ENCODE measurements at places on chromosomes 6 and 20.
A peak's percentile ranks its signal among the peaks of the same experiment; 100 is the strongest.

DNA sequence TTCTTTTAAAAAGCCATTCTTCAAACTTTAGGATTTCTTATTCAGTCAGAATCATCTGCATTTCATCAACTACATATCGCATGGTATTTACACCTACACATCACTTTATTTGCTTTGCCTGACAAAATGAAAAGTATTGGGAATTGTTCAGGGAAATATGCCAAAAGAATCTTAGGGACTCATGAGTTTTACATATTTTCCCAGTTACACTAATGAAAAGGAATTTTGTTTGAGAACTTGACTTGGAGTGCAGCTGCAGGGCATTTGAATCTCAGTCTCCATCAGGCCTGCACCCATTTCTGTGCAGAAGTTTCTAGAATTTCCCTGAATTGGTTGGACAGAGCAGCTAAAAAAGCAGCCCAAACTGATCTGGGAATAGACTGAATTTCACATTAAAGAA is 65.3 kb downstream of the MTHFD1L start:
- no peak for DNase-seq

DNA sequence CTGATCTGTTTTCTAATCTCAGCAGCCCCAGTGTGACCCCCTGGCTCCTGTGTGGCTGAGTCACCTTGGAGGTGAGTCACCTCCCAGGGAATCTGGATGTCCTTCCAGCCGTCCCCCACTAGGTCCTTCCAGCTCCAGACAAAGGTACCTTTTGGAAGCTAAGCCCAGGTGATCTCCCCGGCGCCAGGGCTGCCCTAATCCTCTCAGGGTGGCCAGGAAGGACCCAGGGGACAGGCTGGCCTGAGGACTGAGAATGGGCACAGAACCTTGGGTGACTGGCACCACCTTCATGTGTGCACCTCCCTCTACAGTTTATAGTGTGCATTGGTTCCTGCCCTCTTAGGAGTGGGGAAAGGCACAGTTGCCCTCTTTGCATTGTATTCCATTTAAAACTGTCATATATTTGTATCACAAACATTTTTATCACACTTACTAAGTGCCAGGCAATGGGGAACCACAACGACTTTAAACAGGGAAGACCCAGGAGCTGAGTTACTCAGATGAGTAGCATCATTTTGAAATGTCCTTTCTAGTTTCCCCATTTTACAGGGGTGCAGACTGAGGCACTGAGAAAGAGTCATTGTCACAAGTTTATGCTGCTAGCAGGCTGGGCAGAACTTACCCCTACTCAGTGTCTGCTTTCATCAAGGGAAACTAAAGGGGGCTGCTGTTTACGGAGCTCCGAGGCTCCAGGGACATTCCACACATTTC is 2.6 kb upstream of the BPIFB4 start:
- peak; percentile 78 for DNase-seq

DNA sequence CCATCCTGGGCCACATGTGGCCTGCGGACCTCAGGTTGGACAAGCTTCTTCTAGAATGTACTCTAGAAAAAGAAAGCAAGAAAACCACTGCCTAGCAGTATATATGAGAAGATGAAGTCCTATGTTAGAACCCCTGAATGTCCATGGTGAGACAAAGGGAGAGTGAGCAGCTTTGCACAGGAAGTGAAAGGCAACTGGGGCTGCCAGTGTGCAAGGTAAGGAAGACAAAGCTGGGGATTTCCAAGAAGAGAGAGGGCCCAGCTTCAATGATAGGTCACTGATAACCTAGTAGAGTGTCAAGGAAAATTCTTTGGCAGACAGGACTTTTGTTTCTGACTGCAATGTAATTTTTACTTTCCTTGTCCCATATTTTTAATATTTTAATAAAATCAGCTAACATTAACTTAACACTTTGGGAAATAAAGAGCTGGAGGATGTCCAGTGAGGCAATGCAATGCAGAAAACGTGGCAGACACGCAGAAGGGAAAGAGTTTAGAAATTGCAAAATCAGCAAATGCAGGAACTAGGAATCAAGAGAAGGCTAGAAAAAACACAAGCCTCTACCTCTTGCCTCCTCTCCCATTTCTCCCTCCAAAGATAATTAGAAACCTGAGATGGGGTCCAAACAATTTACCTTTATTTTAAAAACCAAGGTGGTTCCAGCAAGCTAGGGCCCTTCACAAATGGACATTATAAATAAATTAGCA is 47.4 kb downstream of the CYP39A1 start:
- no peak for DNase-seq

DNA sequence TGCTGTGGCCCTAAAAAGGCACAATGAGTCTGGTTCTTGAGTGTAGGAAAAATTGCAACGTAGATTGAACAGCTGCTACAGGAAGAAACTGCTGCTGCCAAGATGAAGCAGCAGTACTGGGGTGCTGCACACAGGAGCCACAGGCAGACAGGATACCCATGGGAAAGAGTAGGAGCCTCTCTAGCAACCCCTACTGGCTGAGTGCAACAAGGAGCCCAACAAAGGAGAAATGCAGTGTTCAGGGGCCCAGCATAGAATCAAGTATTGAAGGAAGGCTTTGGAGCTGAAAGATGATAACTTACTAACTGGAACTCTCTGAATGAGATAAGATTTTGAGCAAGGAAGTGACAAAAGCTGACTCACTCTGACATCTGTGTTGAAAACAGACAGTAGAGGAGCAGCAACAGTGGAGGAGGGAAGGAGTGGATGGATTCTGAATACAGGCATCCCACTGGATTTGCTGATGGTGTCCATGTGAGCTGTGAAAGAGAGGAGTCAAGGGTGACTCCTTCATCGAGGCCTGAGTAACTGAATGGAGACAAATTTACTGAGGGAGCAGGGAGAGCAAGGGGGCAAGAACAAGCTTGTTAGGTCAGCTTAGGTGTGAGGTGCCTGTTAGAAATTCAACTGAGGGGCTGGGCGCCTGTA is 534.7 kb upstream of the JARID2 start:
- DNase-seq = no peak

GRCh38 chr6:44386364-44386928 is 1.1 kb upstream of the CDC5L start:
- DNase-seq = no peak

GRCh38 chr6:168086066-168086465 is 7.1 kb upstream of the FRMD1 start:
- DNase-seq = no peak

GRCh38 chr6:149471801-149472200 is 13.0 kb downstream of the ZC3H12D start:
- no peak for DNase-seq

DNA sequence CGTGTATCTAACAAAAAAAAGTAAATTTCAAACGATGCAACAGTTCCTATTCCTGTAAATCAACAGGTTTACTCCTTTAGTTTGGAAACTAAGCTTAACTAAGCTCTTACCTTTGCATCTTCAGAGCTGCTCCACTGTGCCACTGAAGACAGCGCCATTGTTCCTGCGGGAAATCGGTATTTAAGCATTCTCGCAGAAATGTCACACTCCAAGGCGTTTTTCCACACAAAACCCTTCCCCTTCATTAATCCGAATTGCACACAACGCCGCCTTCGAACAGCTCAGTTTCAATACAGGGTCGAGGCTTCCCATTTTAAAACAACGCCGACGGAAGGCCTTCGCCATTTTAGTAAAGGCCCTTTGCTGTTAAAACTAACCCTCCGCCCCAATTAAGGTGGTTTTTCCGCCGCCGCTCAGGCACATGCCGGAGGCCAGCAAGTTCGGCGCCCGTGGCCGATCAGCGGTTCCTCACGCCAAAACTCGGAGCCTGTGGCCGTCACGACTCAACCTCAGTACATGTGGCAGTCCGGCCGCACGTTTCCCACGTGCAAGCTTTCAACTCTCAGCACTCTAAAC is 35.4 kb upstream of the SYNCRIP start:
- peak; percentile 18 for DNase-seq

DNA sequence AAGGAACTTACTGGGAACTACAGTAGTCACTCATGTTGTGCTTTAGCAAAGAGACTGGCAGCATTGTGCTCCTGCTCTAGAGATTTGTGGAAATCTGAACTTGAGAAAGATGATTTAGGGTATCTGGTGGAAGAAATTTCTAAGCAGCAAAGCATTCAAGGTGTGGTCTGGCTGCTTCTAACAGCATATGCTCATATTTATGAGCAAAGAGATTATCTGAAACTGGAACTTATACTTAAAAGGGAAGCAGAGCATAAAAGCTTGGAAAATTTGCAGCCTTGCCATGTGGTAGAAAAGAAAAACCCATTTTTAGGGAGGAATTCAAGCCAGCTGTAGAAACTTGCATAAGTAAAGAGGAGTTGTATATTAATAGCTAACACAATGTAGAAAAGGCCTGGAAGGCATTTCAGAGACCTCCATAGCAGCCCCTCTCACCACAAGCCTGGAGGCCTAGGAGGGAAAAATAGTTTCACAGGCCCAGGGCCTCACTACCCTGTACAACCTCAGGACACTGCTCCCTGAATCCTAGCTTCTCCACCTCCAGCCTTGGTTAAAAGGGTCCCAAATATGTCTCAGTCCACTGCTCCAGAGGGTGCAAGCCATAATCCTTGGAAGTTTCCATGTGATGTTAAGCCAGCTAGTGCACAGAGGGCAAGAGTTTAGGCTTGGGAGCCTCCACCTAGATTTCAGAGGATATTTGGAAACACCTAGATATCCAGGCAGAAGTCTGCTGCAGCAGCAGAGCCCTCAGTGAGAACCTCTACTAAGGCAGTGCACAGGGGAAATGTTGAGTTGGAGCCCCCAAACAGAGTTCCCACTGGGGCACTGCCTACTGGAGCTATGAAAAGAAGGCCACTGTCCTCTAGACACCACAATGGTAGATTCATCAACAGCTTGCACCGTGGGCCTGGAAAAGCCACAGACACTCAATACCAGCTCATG is 6.6 kb downstream of the EPM2A start:
- DNase-seq = no peak

DNA sequence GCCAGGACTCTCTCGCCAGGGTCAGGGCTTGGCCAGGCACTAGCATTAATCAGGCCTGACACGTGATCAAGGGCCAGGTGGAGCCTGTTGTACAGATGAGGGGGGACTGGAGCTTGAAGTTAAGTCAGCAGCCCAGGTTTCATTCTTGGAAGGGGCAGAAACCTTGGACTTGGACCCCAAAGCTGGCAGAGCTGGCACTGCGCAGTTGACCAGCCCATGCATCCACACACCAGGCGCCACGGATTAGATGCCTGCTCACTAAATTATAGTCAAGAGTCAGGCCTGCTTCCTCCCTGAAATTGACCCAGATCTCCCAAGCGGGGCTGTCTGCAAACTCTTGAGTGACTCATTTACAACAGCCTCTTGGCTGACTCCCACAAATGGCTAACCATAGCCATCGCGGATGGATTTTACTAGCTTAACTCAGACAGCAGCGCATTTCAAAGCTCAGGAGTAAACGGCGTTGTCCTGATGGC is 4.1 kb upstream of the TAF4 start:
- DNase-seq = no peak

GRCh38 chr6:123518441-123519188 is 118.1 kb downstream of the TRDN start:
- no peak for DNase-seq

GRCh38 chr6:64220801-64221200 is 585.2 kb downstream of the PHF3 start:
- DNase-seq = no peak

DNA sequence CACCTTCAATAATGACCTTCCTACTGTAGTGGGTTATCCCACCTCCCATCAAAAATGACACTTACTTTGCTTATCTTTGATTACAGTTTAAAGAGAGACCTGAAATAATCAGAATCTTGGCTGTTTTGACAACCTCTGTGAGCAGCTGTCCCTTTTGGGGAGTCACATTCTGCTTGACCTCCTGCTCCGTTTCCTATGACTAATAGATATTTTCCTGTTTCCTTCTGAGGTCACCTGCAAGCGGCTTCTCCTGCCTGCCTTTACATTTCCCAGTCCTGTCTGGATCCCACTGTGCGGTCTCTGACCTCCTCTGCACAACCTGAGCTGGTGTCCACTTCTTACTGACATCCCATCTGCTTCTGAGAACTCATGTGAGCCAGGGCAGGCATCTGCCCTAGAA is 54.2 kb downstream of the TRAM2 start:
- DNase-seq = no peak

- DNase-seq = no peak
These were observed 44.3 kb downstream of the OSTM1 start for GRCh38 chr6:108030211-108030610.

DNA sequence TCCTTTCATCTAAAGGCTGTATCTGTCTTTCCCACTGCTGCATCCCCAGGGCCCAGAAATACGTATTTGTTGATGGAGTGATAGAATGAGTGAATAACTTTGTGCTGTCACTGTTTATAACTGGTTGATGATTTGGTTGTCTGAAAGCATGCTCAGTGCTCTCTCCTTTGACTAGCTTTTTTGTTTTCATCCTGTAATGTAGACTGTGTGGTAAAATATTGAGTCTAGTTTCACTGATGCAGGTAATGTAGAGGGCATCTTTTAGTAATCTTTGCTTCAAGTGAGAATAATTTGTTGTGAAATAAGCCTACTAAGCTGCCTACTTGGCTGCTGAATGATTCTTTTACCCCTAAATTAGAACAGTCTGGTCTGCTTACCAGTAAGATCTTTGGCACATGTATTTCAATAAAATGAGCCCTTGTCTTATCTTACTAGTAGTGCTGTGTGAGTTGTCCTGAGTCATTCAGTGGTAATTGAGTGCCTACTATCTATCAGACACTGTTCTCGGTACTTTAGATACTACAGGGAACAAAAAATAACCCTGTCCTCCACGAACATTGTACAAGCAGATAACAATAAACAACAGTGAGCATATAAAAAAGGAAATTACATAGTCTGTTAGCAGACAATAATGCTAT is 39.9 kb downstream of the MAPK14 start:
- DNase-seq = no peak

GRCh38 chr6:42783177-42783875 is 1.5 kb downstream of the BICRAL start:
- DNase-seq = peak; percentile 92

- DNase-seq = no peak
These were observed 29.7 kb downstream of the DOP1A start for GRCh38 chr6:83097204-83097603.

GRCh38 chr6:31900917-31901414 is 920 bp downstream of the ZBTB12 start:
- DNase-seq = no peak

- no peak for DNase-seq
These were observed 489.8 kb upstream of the SOX4 start for GRCh38 chr6:21103626-21104224.

- no peak for DNase-seq
These were observed 136.9 kb downstream of the CD83 start for GRCh38 chr6:14254505-14254904.

GRCh38 chr6:135268740-135269139 is 87.6 kb downstream of the MYB start:
- no peak for DNase-seq

GRCh38 chr6:106044151-106044550 is 42.0 kb upstream of the PRDM1 start:
- no peak for DNase-seq
